Kidney capillary endothelial cell (primary cell): ENCODE measurements at places on chromosomes 2 and 18.

- DNase-seq = no peak
These were observed 834.4 kb upstream of the DDX18 start for GRCh38 chr2:116979916-116980764.

DNA sequence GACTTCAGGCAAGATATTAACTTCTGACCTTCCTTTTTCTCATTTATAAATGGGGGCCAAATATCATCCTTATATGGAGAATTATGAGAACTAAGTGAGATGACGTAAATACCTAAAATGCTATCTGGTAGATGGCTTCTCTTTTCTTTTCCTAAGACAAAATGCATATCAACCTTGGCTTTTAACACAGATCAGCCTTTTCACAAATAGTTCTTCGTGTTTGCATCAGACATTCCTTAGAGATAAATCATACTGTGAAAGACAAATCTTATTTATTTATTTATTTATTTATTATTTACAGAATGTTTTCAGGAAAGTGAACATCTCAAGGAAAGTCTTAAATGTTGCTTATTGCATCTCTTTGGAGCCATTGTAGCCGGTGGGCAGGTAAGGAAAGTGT is 62.8 kb downstream of the NBEAL1 start:
- no peak for DNase-seq

- DNase-seq = no peak
These were observed 65.2 kb downstream of the SLC66A3 start for GRCh38 chr2:11220445-11220844.

DNA sequence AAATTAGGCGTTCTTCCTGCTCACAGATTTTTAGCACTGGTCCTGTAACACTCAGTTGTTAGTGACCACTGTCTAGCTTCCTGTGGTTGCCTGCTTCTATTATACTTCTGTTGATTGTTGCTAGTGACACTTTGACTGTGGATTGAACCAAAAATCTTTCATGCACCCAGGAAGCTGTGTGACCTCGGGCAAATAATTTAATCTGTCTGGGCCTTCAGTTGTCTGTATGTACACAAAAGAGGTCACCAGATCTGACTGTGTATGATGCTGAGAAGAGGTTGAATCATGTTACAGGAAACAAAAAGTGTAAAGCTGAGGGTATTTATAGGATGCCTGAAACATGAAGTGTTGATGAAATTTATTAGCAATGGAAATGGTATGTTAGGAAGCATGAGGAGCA is 12.7 kb downstream of the ICOS start:
- peak; percentile 21 for DNase-seq

- no peak for DNase-seq
These were observed 6.4 kb upstream of the NPPC start for GRCh38 chr2:231932711-231932970.

DNA sequence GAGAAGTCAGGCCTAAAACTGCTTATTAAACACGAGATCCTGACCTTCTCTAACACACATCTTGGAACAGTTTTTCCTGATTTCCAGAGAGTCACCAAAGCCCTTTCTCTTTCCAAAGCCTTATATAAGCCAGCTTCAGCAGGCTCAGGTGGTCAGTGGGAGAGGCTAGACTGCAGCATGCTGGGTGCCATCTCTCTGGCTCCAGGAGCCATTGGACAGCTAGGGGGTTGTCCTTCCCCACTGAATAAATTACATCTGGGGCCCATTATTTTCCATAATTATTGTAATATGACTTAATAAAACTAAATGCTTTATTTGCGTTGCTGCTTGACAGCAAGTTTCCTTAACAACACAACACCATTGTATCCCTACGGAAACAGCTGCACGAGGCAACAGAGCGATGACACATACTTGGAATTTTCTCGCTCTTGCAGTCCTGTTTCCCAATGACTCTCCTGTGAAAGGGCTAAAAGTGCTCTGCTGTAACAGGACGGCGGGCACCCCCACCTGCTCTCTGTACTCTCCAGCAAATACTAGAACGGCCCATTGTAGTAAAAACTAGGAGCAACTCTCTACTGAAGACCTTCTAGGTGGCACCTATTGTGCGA is 160.6 kb downstream of the RNF144A start:
- peak; percentile 70 for DNase-seq

DNA sequence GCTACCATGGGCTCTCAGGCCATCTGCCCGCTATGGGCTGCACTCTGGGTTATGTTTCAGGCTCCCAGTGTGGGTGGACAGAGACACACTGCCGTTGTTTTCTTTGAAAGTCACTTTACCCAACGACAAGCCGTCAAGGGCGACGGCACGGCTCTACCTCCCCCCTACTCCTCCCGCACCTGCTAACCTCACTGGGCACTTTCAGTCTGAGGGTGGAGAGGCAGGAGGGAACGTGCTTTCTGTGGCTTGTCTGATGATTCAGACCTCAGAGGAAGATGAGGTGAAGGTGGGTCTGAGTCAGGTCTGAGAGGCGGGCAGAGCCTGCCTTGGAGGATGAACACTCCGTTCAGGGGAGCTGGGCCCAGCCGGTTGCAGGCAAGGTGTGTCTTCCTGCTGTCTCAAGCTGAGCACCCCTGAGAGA is 147.6 kb upstream of the HDAC4 start:
- DNase-seq = no peak
